ENCODE measurements at places on chromosomes 5 and 9.

DNA sequence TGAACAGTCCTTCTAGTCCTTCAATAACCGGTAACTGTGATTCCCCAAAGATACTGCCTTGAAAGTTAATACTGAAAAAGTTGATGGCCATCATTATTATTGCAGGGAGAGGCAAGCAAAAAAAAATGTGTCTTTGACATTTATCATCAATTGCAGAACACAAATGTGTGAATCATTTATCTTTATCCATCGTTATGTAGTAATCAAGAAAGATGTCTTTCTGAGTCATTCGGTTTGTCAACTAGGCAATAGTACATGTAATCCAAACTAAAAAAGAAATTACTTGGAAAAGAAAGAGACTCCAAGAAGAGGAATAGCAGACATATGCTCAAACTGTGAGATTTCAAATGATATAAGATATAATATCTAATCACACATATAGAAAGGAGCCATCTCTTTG is 473.0 kb downstream of the CETN3 start:
- no peak for DNase-seq

DNA sequence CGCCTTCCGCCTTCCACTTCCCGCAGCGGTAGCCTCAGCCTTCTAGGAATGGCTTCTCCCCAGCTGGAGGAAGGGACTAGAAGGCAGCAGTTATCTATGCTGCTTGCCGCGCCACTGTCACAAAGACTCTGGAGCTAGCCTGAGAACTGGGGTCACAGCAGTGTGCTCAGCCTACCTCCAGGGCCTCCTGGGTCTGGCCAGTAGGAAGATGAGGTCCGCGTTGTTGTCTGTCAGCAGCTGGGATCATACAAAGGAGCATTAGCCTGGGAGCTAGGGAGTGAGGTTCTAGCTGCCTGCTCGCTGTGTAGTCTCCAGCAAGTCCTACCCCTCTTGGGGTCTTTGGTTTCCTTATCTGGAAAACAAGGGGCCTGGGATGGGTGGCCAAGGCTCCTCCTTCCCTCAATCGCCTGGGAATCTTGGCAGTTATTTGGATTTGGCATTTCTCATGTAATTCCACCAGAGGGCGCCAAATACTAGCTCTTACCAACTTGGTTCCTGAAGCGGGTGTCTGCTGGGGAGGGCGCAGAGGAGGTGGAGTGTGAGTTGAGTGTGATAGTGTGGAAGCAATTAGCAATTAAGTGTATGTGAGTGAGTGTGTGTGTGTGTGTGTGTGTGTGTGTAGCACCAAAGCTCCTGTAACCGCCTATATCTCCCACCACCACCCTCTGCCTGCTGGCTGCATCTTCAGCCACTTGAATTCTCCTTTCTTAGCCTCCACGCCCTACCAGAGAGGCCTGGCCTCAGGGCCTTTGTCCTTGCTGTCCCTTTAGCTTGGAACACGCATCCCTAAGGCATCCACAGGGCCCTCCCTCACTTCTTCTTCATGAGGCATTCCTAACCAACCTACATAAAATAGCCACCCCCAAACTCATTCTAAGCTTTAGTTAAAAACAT is 97.1 kb downstream of the ENTREP1 start:
- peak; percentile 60 for DNase-seq

- DNase-seq = no peak
These were observed 122.9 kb upstream of the GRAMD2B start for GRCh38 chr5:126300293-126300692.

GRCh38 chr9:113953531-113953930 is 77.4 kb downstream of the ZNF618 start:
- no peak for DNase-seq

- no peak for DNase-seq
These were observed 3.1 kb downstream of the TSPAN17 start for GRCh38 chr5:176650354-176650884.

- DNase-seq = no peak
These were observed 630.1 kb upstream of the KLF4 start for GRCh38 chr9:108119530-108120113.

DNA sequence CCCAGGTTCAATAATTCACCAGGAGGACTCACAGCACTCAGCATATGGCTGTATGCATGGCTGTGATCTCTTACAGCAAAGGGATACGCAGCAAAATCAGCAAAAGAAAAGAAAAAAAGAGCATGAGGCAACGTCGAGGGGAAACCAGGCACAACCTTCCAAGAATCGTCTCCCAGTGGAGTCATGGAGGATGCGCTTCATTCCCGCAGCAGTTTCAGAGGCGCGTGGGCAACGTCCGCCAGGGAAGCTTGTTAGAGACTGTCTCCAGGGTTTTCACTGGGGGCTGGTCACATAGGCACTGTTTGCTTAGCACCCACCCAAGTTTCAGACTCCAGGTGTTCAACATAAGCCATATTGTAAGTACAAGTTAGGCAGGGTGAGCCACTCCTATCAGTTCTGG is 44.6 kb downstream of the NSG2 start:
- DNase-seq = no peak

DNA sequence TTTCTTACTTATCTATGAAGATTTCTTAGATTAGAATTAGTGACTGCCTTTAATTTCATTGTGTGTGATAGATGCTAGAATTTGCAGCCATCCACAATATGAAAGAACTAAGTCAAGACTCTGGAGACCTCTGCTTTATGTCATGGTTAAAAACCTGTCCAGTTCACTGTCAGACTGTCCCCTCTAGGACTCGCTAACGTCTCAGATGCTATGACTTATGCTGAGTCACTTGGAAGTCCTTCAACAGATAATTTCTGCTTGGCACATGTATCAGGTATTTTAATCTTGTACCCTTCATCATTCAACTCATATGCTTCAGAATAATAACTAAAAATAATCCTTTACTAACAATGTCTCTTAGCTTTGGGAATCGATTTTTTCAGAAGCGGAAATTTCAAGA is 230.5 kb upstream of the DMAC1 start:
- DNase-seq = no peak

GRCh38 chr5:71894091-71894490 is 175.0 kb downstream of the CARTPT start:
- no peak for DNase-seq

- no peak for DNase-seq
These were observed 1410.5 kb upstream of the CDH18 start for GRCh38 chr5:21398511-21398910.

GRCh38 chr5:322281-322941 is 897 bp downstream of the AHRR start:
- DNase-seq = peak; percentile 64

- no peak for DNase-seq
These were observed 4.1 kb downstream of the TRIM23 start for GRCh38 chr5:65620021-65620420.

DNA sequence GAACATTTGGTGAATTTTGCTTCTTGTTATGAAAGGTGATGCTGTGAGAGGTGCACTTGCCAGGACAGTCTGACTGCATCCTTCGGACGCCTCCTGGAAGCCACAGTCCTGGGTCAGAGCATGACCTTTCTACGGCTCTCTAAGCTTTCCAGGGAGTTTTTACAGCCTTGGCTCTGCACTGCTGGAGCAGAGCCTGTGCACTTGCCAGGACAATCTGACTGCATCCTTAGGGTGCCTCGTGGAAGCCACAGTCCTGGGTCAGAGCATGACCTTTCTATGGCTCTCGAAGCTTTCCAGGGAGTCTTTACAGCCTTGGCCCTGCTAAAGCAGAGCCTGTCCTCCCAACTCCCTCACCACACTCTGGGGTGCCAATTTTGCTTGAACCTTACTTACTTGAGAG is 49.6 kb downstream of the CCDC180 start:
- DNase-seq = no peak

GRCh38 chr5:125410537-125411070 is 664.2 kb upstream of the ZNF608 start:
- DNase-seq = peak; percentile 76

- DNase-seq = no peak
These were observed 36.7 kb downstream of the FBXO4 start for GRCh38 chr5:41961736-41962135.

- DNase-seq = peak; percentile 14
These were observed 2.1 kb upstream of the HSPA4 start for GRCh38 chr5:133049726-133050048.

GRCh38 chr9:97628668-97629067 is 4.5 kb downstream of the TSTD2 start:
- DNase-seq = no peak

DNA sequence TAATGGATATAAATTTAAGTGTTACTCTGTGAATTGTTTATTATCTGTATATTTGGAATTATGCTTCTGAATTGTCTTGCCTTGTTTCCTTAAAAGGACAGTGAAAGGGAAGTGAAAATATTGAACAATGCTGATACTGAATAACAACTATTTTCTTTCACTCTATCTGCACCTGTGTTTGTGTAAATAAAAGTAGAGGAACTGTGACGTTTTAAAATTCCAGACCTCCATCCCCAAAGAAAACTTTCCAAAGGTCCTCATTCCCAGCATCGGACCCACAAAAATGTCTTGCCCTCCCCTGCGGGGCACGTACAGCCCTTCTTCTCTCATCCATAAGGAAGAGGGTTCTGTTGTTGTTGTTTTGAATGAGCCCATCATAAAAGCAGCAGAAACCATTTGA is 100.0 kb downstream of the NLN start:
- no peak for DNase-seq

- DNase-seq = peak; percentile 1
These were observed 535.1 kb downstream of the ELAVL2 start for GRCh38 chr9:23290973-23291372.

- DNase-seq = peak; percentile 75
These were observed 663.9 kb upstream of the RGMB start for GRCh38 chr5:98109561-98110006.

GRCh38 chr5:175851311-175851710 is 20.1 kb upstream of the CPLX2 start:
- DNase-seq = no peak

DNA sequence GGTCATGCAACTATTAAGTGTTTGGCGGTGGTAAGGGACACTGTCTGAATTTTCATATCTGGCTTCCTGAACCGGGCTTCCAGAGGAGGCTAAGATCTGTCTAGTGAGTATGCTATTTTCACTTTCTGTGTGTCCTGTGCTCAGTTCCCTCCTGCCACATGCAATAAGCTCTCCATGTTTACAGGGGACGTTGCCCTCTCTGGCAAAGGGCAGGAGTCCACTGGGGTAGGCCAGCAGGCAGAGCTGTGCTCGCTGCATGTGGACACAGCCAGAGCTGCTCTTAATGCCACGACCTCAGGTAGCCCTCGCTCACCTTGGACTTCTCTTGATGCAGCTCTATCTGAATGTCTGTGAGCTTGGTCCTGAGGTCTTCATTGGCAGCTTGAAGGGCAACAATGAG is 111.2 kb downstream of the JAKMIP2 start:
- DNase-seq = no peak

DNA sequence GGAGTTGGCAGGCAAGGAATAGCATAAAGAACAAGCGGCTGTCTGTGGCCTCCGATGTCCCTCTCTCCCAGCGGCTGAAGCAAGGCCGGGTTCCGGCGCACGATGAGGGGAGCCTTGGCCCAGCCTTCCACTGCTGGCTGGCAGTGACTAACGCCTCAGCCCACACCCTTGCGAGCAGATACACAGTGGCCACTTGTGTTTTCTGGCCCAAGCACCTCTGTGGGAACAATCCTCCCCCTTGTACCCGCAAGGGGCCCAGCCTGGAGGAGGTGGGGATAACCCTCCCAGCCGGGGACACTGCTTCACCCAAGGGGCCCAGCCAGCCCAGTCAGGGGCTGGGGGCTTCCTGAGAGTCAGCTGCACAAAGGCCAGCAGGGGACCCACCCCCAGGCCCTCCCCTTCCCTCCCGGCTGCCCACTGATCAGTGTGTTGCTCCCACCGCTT is 23.2 kb downstream of the STK10 start:
- no peak for DNase-seq

DNA sequence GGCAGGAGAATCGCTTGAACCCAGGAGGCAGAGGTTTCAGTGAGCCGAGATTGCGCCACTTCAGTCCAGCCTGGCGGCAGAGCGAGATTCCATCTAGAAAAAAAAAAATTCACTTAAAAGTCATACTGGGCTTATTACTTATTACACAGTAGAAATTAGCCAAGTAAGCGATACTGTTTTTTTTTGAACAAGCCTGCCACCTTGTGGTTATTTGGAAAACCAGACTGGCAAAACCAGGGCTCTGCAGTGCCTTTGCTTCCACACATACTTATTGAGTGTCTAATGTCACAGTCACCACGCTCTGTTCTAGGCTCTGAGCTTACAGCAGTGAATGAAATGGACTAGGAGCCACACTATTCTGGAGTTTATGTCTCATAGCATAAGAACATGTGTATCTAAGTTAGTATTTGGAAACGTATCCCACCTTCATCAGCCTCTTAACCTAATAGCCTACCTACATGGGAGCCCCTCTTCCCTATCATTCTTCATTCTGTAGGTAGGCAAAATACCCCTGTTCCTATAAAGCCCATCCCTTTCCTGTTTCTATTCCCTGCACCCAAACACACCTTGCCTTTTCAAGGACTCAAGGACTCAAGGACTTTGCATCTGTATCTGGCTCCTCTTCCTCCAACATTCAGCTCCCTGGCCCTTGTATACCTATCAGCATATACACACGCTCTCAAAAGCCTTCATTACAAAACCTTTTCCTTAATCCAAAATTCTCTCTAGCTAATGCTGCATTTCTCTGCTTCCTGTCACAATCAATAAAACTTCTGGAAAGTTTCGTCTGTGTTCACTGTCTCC is 13.9 kb upstream of the BASP1 start:
- DNase-seq = peak; percentile 78

- DNase-seq = no peak
These were observed 144.2 kb upstream of the SMARCA2 start for GRCh38 chr9:1870915-1871314.

GRCh38 chr9:28624771-28625170 is 1051.5 kb upstream of the C9orf72 start:
- DNase-seq = no peak

GRCh38 chr5:52148679-52149078 is 639.0 kb upstream of the ITGA1 start:
- DNase-seq = no peak

- DNase-seq = no peak
These were observed 34.0 kb upstream of the RXRA start for GRCh38 chr9:134291961-134292871.

DNA sequence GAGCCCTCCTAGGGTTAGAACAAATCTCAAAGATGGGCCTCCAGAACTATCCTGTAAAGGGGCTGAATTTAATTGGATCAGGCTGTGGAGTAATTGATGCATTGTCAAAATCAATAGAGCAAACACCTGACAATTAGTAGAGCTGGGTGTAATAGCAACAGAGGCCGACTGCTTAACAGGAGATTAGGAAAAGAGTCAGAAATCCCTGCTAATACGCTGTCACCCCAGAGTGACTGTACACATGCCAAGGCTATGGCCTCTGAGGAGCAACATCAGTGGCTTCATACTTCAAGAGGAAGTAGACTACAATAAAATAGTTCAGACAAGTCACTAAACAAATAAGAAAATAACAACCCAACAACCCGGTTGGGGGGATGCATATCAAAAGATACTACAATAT is 18.7 kb upstream of the GRPEL2 start:
- DNase-seq = no peak

GRCh38 chr5:65913519-65913918 is 12.9 kb upstream of the ERBIN start:
- no peak for DNase-seq

- DNase-seq = peak; percentile 38
These were observed 59.0 kb upstream of the BARX1 start for GRCh38 chr9:94014066-94014654.

- no peak for DNase-seq
These were observed 10.0 kb upstream of the HDHD3 start for GRCh38 chr9:113386571-113387393.

All from M059J (cell line).